ENCODE measurements at places on chromosomes 5 and 9.

DNA sequence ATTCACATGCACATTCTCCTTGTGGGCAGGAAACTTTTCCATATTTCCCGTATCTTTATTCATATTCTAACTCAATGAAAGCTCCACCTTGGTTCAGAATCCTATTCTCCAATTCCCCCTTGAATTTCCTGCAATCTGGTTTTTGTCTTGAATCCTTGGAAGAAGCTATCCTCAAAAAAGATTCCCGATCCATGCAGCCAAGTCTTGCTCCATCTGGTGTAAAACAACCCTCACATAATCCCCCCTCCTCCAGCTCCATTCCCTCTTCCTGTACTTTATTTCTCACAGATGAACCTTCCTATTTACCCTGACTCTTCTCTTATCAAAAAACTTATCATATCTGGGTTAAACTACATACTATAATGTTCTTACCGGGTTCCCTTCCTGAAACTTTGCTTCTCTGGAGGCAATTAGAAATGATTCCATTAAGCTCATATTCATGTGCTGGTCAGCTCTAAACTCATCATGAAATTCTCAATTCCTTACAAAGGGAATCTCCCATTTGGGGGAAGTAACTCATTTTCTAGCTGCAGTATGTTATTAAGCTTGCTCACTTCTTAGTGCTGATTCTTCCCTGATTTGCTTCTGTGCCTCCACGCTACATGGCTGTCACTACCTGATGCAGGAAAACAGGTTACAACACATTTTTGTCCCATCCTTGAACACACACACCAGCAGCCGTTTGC, 81.7 kb downstream of the GNAQ start:
- DNase-seq: no peak

DNA sequence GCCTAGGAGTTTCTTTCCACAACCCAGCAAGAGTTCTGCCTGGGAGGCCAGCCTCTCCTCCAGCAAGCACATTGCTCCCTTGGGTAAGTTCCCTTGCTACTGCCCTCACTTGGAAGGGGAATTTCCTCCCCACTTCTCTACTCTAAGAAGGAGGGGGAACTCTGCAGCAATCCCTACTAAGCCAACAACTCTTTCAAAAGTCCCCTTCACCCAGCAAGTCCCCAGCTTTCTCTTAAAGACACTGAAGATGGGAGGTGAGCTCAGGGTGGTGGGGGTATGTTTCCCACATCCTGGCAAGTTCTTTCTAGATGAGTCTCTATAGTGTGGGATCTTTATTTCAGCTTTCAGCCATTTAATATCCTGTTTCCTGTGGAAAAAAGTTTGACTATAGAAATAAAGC, 49.0 kb downstream of the PDE8B start:
- no peak for DNase-seq

GRCh38 chr5:32443145-32443540, 1.4 kb downstream of the ZFR start:
- no peak for DNase-seq

DNA sequence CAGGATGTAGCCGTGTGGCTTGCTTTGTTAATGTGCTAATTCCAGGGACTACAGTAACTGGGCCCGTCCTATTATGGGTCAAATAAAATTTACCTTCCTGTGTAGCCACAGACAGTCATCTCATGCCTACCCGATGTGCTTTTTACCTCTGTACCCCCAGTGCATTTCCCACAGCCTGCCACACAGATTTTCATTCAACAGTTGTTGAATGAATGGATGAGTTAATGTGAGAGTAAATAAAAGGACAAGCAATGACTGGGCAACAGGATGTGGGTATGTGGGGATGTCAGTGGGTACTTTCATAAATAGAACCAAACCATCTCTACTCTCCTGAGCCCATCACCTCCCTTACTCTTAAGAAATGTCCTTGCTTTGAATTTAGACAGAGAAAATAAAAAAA, 441.2 kb upstream of the ZNF462 start:
- DNase-seq: no peak

- no peak for DNase-seq
Measured at GRCh38 chr5:173807181-173807655, 80.9 kb upstream of the CPEB4 start.

- DNase-seq: no peak
Measured at GRCh38 chr9:100686420-100686819, 108.5 kb downstream of the CAVIN4 start.

DNA sequence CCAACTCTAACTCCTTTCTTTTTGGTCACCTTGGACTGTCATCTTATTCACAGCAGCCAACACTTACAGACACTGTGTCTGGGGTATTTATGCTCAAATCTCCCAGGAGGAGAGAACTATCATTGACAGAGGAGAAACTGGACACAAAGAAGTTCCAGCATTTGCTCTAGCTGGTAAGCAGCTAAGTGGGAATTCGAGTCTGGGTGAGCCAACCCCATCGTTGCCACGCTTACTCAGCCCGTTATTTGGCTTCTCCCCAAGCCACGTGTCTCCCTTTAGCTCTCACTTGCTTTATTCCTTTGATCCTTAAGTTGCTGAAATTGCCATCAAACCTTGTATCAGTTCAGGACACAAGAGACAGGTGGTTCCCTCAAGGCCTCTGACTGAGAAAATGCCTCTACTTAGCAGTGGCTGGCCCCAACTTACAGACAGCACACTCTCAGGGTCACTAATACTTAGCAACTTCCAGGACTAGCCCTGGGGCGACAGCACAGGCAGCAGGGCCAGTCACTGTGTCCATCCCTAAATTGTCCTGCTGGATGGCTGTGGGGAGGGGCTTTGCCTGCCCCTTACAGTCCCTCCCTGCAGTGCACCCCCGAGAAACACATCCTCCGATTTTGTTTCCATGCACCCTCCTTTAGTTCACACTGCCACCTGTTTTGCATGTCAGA, 1.4 kb downstream of the SLC36A2 start:
- no peak for DNase-seq

DNA sequence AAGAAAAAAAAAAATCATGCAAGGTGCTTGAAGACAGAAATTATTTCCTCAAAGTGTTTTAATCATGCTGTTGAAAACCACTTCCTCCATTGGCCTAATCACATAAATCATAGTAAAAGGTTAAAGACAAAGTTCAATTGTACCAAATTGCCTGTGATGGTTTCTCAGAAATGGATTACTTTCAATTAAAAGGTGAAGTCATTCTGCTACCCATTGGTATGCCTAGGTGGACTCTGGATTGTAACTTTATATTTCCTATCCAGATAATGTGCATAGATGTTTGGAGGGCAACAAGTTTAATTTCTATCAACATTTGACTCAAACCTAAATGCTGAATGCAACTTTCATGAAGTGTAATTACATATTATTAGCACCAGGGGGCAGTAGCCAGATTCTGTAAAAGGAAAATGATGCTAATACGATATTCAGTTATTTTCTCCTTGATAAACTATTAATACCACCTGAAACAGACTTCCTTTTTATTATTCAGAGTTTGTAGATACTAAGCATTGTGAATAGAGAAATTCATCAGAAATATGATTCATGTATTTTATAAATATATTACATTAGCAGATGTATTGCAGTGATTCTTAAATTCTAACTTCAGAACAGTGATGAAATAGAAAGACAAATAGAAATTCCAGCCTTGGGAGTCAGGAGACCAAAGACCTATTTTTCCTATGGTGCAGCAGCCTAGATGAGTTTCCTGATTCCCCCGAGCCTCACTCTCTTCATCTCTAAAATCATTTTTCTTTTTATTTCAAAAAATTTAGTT, 148.2 kb downstream of the CAAP1 start:
- DNase-seq: no peak

DNA sequence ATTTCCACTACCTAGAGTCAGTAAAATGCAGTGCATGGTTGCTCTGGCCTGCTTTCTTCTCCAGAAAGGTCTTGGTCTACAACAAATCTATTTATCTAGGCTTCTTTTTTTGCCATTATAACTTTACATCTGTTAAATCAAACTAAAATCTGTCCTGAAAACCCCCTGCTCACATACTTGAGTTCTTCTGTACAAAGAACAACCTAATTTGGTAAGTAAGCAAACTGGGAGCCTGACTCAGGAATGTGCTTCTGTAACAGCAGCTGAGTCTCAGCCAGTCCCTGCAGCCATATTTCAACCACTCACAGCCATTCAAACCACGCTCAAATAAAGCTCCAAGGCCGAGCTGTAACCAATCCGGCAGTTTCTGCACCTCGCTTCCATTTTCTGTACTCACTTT, 95.8 kb downstream of the PLPP1 start:
- DNase-seq: no peak

DNA sequence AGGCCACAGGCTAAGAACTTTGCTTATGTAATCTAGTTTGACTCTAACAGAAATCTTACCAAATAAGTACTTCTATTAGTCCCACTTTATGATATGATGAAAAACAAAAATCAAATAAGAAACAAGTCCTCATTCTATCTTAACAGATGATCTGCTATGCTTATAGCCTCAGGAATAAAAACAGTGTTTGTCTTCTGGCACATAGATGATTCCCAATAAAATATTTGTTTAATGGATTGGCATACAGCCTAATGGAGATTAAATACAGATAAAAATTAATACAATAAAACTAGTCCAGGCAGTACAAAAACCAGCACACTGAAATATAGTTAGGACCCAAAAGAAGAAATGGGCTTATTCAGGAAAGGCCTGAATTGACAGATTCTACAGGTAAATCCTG, 971.4 kb upstream of the WWC1 start:
- DNase-seq: no peak

DNA sequence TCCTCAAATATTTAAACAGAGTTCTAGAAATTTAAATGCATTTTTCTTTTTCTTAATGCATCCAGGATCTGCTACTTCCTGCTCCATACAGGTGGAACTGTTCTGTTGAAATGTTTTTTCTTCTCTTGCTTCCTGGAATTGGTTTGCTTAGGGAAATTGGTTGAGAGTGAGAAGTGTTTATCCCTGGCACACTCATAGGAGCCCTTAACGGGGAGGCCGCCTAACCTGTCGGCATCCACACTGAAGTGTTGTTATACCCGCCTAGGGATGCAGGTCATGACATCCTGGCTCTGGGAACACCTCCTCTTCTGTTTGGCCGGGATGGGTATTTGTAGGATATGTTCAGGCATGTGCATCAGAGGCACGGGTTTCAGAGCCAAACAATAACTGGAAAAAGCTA, 239.7 kb downstream of the GADD45G start:
- DNase-seq: no peak

DNA sequence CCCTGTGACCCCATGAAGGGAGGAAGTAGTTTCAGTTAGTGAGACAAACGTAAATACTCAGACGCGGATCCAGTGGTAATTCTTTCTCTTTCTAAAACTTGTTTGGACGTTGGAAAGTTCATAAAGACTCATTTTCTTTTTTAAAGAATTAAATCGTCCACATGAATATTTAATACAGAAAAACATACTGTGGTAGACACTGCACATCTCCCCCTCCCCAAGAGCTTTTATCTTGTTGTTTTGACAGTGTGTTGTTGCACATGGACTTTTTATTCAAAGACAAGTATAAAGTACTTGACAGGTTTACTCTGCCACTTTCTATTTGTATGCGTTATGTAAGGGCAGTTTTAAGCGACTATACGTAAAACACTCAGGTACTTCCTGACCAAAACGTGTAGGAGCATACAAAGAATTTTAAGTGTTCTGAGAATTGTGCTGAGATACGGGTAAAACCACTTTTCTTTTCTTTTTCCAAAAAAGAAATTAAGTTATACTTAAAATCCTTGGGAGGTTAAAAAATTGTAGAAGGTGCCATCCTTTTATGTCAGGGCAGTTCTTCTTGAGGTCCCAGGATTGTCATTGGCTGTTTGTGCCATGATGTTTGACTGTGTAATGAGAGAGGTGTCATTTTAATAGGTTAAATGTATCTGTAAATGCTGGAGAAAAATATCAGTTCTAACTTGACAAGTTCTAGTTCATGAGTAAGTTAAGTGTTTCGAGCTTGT, 1.3 kb downstream of the NIPBL start:
- DNase-seq: no peak

DNA sequence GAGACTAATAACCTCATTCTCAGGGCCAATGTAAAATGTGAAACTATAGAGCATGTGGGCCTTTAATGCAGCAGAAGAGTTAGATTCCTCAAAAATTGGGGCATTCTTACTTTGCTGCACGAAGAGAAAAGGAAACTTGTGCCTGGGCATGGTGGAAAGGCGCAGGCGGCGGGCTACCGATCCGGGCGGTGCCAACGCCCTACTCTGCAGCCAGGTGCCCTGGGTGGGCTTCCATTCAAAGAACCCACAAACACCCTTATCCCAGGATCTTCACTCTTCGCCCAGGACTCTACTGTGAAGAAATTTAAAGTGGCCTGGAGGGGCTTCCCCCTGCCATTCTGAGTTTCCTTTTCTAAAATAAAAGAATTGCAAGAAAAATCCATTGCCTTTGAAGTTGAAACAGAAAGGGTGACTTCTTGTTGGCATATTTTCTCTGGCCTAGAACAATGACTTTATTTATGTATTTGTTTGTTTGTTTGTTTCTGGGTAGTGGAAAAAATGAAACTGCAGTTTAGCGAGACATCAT, 124.9 kb downstream of the TMEM161B start:
- no peak for DNase-seq

GRCh38 chr5:43191740-43192557, at the start of gene NIM1K:
NIM1K (plus strand) TSS chr5:43192225; CDS start chr5:43245776, 53,551 bp downstream.
- peak; percentile 23 for DNase-seq

- DNase-seq: no peak
Measured at GRCh38 chr9:15843316-15843715, 290.5 kb downstream of the CCDC171 start.

DNA sequence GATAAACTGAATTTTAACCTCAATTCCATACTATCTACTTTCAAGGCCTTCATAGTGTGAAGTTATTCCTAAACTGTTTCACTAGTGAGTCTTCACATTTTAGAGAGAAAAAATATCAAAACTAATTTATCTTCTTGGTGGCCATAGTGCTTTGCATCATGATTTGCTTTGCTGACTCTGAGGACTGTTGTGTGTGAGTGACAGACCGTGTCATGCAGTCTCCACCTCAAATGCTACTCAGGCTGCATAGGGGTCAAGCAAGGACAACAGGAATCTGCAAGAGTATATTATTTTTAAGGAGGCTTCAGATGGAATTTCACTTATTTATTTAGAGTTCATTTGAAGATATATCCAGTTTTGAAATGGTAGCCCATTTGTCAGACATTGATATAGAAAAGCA, 34.5 kb downstream of the MACIR start:
- no peak for DNase-seq

- DNase-seq: no peak
Measured at GRCh38 chr5:38211354-38211710, 47.0 kb upstream of the EGFLAM start.

GRCh38 chr9:126514037-126514821, 99.5 kb upstream of the LMX1B start:
- DNase-seq: no peak

- DNase-seq: no peak
Measured at GRCh38 chr5:129392681-129393080, 67.4 kb upstream of the ADAMTS19 start.

DNA sequence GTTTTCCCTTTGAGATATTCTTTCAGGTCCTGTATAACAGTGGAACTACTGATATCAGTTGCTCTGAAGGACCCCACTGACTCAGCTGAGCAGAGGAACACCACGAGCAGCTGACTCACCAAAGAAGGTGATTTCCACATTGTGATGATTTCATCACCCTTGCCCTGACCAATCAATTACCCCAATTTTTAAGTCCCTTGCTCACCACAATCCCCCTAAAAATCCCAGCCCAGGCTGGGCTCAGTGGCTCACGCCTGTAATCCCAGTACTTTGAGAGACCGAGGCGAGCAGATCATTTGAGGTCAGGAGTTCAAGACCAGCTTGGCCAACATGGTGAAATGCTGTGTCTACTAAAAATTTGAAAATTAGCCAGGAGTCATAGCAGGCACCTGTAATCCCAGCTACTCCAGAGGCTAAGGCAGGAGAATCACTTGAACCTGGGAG, 125.3 kb upstream of the ABCA1 start:
- peak; percentile 69 for DNase-seq

- no peak for DNase-seq
Measured at GRCh38 chr9:121781701-121782464, 130.4 kb downstream of the DAB2IP start.
